Activated CD4-positive, alpha-beta memory T cell treated with anti-CD3 and anti-CD28 coated beads, Interleukin-2, amount 10 ng/mL, durations not matched to agents 7 days and 5 days (primary cell): ENCODE measurements at places on chromosomes 7 and 10. TPM values are rescaled to one million over a fixed set of nuclear protein-coding genes. Genes with fewer than 3 reads are reported as not detected.

GRCh38 chr7:48004032-48004431, 24.6 kb upstream of the HUS1 start:
- DNase-seq, result no peak

Gene ACBD7
- 2.1 TPM for total RNA-seq

Gene NPFFR1
- not detected for total RNA-seq

GRCh38 chr7:27201580-27202017, 1.7 kb upstream of the HOXA13 start:
- no peak for DNase-seq

Gene AKR1C2
- not detected for total RNA-seq

DNA sequence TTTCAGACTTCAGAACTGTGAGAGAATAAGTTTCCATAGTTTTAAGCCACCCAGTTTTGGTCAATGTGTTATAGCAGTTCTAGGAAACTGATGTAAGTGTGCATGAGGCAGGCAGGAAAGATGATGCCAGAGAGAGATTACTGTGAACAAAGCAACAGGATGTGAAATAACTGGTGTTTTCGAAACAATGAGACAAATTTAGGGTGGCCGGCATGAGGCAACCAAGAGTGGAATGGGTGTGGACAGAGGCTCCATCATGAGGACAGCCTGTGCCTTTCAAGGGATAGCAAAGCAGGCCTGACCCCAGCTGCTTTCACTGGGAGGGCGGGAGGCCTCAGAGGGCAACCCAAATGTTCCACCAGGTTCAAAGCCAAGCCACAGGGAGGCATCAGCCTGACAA, 67.3 kb upstream of the UCN3 start:
- peak; percentile 70 for DNase-seq

GRCh38 chr7:141550386-141551093, 670 bp upstream of the AGK start:
- no peak for DNase-seq

Gene SEPHS1
- 50.9 TPM for total RNA-seq

GRCh38 chr10:17785276-17785930, 23.7 kb upstream of the MRC1 start:
- DNase-seq, result no peak

- DNase-seq, result no peak
Observed at GRCh38 chr10:99551158-99551557, 18.4 kb downstream of the NKX2-3 start.

DNA sequence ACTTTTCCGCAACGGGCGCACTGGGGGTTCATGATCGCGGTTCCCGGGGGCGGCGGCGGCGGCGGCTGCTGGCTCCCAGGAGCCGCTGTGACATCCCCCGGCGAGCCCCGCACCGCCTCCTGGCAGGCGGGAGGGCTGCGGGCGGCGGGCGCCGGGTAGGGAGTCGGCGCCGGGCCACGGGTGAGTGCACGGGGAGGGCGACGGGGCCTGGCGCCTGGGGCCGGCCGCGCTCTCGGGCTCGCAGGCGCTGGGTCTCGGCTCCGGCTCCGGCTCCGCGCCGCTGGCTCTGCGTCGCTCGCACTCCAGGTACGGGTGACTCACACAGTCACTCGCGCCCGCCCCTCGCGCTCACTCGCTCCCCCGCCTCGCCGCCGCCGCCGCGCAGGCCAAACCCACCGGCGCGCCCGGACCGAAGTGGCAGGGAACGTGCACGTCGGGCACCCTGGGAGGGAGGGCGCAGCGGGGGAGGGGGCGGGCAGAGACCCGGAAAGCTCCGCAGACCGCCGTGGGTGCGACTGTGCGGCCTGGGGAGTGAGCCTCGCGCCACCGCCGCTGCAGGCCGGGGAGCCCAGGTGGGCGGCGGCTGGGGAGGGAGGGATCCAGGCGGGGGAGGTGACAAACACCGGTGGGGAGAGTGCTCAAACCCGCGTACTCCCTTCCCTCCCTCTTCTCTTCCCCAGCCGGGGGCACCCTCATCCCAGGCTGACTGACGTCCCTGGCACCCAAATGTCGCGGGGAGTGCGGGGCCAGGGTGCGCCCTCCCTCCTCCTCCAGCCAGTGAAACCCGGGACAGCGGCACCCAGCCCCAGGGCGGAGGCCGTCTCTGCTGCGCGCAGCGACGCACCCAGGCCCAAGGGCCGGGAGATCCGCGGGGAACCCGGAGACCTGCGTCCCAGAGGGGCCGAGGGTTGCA, 276.9 kb upstream of the NEBL start:
- no peak for DNase-seq

Gene TMEM130
- total RNA-seq, result not detected

Gene TSPAN15
- 9.0 TPM for total RNA-seq

GRCh38 chr7:143222782-143223181, 945 bp downstream of the TAS2R40 start:
- DNase-seq, result no peak

- DNase-seq, result peak; percentile 57
Observed at GRCh38 chr10:95793401-95794045, 37.6 kb downstream of the ENTPD1 start.

- no peak for DNase-seq
Observed at GRCh38 chr7:134766779-134767519, 12.5 kb upstream of the CALD1 start.

DNA sequence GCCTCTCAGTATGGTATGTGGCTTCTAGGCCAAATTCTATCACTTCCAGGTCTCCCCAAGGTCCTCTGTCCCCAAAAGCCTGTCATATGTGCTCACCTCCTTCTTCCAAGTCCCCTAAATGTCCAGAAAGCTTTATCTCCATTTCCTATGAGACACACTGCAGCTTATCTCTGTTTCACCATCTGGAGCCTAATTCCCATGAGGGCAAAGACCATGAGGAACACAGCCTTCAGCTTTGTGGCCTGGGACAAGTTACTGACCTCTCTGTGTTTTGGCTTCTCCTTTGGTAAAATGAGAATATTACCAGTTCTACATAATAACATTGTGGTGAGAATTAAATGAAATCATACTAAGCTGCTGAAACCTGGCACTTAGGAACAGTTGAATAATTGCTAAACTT, 19.2 kb downstream of the ST8SIA6 start:
- DNase-seq, result no peak

GRCh38 chr7:91135703-91136430, 128.4 kb upstream of the FZD1 start:
- no peak for DNase-seq

- no peak for DNase-seq
Observed at GRCh38 chr10:99760321-99760720, 22.1 kb upstream of the ABCC2 start.

Gene OPALIN
- not detected for total RNA-seq

DNA sequence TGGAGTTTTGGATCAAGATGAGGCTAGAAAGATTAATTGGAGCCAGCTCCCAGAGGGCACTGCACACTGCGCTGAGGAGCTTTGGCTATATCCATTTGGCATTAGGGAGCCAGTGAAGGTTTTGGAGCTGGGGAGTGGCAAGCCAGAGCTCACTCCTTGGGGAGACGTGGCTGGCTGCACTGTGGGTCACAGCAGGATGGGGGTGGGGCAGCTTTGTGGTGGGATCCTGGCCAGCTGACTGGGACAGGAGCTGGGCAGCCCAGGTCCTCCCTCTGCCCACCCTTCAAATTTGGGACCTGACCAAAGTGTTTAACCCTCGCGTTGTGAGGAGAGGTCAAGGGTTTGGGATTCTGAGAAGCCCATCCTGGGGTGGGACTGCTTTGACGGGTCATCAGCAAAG, 5.0 kb downstream of the C10orf105 start:
- DNase-seq, result no peak

GRCh38 chr7:94813917-94814316, 93.5 kb upstream of the PPP1R9A start:
- no peak for DNase-seq

DNA sequence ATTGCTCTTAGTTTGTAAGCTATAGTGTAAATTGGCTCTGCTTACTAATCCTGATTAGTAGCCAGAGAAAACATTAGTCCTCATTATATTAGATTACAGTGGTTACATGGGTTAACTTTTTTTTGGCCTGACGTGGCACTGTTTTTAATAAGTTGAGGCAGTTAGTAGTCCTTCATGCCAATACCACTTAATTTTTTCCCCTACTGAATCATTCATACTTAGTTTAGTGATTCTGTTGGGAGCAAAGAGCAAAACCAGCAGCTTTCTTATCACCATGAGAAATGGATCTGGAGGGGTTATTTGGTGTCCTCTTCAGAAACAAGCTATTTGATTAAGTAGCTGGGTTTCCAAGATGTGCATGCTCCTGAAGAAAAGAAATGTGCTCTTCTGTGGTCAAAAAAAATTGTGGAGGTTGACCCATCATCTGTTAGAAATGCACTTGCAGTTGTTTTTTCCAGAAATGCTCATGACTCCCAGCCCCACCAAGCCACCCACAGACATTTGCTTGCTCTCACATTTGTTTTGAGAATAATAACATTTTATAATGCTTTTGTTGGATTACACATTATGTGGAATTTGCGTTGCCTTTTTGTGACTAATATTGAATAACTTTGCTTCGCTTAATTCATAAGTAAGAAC, 258.5 kb downstream of the HDAC9 start:
- DNase-seq, result no peak

Gene DYDC2
- total RNA-seq, result not detected
